Fibroblast of lung (primary cell): ENCODE measurements at places on chromosomes 16 and 17.

DNA sequence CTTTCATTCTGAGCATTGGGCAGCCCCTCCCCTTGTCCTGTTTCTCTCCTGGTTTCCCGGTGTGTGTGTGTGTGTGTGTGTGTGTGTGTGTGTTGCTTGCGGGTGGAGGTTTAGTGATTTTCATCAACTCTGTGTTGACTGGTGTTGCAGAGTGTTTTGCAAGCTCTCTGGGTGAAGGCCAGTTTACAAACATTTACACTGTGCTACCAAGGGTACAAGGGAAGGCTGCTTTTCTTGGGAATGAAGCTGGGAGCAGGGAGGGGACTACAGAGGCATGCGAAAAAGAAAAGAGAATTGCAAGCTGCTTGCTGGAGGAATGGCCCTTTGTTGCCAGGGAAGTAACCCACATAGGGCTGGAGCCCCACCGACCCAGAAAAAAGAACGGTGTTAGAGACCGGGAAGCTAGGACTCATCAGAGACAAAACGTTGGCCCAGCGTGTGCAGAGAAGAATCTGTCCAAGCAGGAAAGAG, 29.6 kb downstream of the HS3ST3B1 start:
- H3K27ac ChIP-seq = peak overlapping the region; percentile 32
- H3K4me3 ChIP-seq = no peak overlapping the region
- H3K36me3 ChIP-seq = no peaks in the 10 kb centered on the region
- H3K27me3 ChIP-seq = no peaks in the 10 kb centered on the region

DNA sequence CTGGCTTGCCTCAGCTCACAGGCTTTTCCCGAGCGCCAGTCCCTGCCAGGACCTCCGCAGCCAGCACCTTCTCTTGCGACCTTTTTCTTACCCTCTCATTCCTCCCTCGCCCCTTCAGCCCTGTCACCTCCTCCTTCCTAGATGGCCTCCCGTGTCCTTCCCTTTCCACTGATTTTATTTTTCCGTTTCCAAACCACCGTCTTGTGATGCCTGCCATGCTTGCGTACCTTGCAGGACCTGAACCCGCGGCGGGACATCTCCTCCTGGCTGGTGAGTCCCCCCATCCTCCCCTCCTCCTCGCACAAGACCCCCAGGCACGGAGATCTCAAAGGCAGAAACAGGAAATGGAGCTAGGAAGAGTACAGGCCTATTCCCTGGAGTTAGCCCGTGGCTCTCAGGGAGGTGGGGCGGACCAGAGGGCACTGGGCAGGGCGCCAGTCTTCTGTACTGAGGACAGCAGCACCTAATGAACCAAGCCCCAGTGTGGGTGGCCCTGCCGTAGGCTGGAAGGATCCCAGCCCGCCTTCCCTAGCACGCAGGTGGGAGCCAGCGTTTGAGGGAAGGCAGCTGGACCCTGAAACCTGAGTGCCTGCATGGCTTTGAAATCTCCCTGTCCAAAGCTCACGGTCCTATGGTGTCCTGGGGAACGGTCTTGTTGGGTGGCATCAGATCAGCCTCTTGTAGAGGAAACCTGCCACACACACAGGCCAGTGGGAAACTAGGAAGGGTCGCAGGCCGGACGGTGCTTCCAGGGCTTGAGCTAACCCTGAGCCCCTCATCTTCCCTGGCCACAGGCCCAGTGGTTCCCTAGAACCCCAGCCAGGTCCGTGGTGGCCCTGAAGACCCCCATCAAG, 612 bp downstream of the CISD3 start:
- H3K36me3 ChIP-seq = peaks cover 18% of the 10 kb centered on the region
- peak overlapping the region; percentile 96 for H3K4me3 ChIP-seq
- H3K27ac ChIP-seq = peak overlapping the region; percentile 73

- no peak for DNase-seq
- peaks cover 2% of the 10 kb centered on the region for H3K27me3 ChIP-seq
- no peaks in the 10 kb centered on the region for H3K36me3 ChIP-seq
- H3K27ac ChIP-seq = peak overlapping the region; percentile 68
- peak overlapping the region; percentile 42 for H3K4me3 ChIP-seq
These were observed 14.7 kb upstream of the PLLP start for GRCh38 chr16:57299009-57299718.

GRCh38 chr16:35573407-35573806, 2114.0 kb downstream of the TP53TG3F start:
- no peaks in the 10 kb centered on the region for H3K4me1 ChIP-seq
- H3K27ac ChIP-seq = no peak overlapping the region
- no peak overlapping the region for H3K4me3 ChIP-seq
- H3K27me3 ChIP-seq = no peaks in the 10 kb centered on the region

DNA sequence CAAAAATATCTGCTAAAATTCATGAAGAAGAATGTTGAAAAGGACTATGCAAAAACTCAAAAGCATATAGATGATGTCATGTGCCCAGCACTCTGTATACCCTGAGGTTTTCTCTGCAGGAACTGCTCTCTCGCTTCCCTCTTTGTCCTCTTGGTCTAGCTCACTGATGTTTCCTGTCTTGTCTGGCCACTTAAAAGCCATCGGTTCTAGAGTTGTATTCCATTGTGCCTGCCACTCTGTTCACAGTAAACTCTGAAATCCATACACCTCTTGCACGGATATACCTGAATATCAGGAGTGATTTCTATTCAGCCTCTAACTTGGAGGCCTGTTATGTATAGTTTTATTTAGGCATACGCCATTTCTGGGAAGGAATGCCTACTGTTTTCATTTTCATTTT, 101.0 kb upstream of the CNTNAP4 start:
- no peak overlapping the region for H3K4me3 ChIP-seq
- H3K27me3 ChIP-seq = no peaks in the 10 kb centered on the region
- no peak overlapping the region for H3K27ac ChIP-seq
- H3K4me1 ChIP-seq = no peaks in the 10 kb centered on the region
- DNase-seq = no peak
- no peaks in the 10 kb centered on the region for H3K36me3 ChIP-seq

GRCh38 chr16:56613706-56614105, 5.3 kb downstream of the MT2A start:
- H3K36me3 ChIP-seq = no peaks in the 10 kb centered on the region
- no peak overlapping the region for H3K27ac ChIP-seq
- H3K4me1 ChIP-seq = peaks cover 36% of the 10 kb centered on the region
- no peak for DNase-seq
- H3K4me3 ChIP-seq = no peak overlapping the region

DNA sequence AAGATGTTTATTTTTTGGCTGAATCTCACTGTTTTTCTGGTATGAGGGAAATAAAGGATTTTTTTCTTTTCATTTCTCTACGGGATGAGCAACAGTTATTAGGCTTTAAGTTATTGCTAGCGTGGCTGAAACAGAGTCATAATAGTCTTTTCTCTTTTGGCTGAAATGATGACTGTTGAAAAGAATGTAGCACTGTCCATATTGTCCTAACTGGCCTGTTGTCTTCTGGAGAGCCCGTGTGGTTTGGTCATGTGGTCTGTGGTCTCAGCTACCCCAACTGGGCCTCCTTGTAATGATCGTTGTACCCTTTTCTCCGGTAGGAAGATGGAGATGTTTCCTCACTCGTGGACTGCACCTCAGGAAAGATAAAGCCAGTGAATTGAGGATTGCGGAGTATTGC, 36.6 kb downstream of the EPN2 start:
- peaks cover 4% of the 10 kb centered on the region for H3K4me1 ChIP-seq
- no peak for DNase-seq
- no peaks in the 10 kb centered on the region for H3K27me3 ChIP-seq
- no peak overlapping the region for H3K4me3 ChIP-seq
- no peak overlapping the region for H3K27ac ChIP-seq

DNA sequence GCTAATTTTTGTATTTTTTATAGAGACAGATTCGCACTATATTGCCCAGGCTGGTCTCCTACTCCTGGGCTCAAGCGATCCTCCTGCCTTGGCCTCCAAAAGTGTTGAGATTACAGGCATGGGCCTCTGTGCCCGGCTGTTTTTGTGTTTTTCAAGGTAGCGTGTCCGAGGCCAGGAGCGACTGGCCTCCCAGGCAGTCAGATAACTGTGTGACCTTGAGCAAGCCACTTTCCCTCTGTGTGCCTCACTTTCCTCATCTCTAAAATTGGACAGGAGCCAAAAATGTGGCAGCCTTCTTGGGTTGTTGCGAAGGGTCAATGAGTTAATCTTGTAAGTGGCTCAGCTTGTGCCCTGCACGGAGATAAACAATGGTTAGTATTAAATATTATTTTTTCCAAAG, 2.4 kb downstream of the ABCC1 start:
- H3K27me3 ChIP-seq = no peaks in the 10 kb centered on the region
- H3K36me3 ChIP-seq = peaks cover 4% of the 10 kb centered on the region
- H3K4me1 ChIP-seq = peaks cover 16% of the 10 kb centered on the region
- H3K4me3 ChIP-seq = peak overlapping the region; percentile 72
- DNase-seq = no peak
- no peak overlapping the region for H3K27ac ChIP-seq

DNA sequence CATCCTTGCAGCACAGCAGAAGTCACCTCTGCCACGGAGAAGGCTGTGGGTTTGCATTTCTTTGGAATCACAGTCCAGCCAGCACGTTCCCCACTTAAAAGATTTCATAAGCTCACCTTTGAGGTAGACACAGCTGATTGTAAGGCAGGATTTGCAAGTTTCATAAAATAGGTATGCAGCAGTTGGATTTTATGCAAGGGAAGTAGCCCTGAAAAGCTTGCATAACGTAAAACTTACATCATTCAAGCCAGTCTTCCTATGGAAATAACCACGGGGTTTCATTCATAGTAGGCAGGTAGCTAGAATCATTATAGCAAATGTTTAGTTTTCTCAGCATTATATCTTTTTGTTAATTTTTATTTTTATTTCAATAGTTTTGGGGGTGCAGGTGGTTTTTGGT, 49.8 kb upstream of the ARHGAP44 start:
- H3K27me3 ChIP-seq = no peaks in the 10 kb centered on the region
- H3K4me3 ChIP-seq = no peak overlapping the region
- H3K4me1 ChIP-seq = peaks cover 4% of the 10 kb centered on the region

DNA sequence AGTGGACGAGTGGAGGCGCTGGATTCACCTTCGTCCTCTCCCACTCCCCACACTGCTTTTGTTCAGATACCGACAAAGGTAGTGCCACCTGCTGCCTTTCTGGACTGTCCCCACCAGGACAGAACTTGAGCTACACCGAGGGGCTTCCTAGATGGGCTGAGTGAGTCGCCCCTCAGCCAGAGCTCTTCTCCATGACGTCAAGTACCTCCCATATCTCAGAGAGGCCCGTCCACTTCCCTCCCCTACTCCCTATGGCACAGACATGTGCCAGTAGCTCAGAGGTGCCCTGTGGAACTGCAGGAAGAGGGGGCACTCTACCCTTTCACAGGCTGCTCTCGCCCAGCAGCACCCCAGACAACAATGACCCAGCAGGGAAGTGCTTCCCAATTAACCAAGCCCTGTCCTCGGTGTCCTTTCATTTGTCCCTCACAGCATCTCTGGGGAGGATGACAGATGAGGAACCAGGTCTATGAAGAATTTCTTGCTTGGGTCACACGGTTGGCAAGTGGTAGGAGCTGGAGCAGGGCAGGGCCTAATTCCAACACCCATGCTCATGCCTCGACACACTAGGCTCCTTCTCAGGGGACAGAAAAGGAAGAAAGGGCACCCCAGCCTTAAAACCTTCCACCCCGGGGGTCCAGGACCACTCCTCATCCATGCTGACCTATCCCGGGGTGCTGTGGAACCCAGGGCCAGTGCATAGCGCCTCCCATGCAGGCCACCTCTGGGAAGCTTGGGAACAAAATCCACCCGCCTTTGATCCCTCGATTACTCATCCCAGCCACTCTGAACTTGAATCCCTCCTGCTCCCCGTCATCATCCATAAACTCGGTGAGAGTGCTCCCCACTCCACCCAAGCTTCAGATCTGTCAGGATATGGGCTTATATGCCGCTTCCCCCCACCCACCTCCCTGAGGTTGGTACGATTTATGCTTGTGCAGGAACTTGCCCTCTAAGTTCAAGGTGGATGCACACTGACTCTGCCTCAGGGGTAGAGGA, 51.7 kb downstream of the WNT3 start:
- H3K27me3 ChIP-seq = no peaks in the 10 kb centered on the region
- peaks cover 1% of the 10 kb centered on the region for H3K36me3 ChIP-seq
- no peak overlapping the region for H3K4me3 ChIP-seq
- H3K4me1 ChIP-seq = peaks cover 12% of the 10 kb centered on the region
- DNase-seq = no peak

- peaks cover 5% of the 10 kb centered on the region for H3K36me3 ChIP-seq
- H3K4me3 ChIP-seq = no peak overlapping the region
- DNase-seq = no peak
- H3K4me1 ChIP-seq = peaks cover 14% of the 10 kb centered on the region
- no peak overlapping the region for H3K27ac ChIP-seq
- no peaks in the 10 kb centered on the region for H3K27me3 ChIP-seq
These were observed 3.4 kb downstream of the B9D1 start for GRCh38 chr17:19359151-19359550.

GRCh38 chr16:4098501-4098900, 17.7 kb downstream of the ADCY9 start:
- H3K4me1 ChIP-seq = peaks cover 5% of the 10 kb centered on the region
- no peak overlapping the region for H3K27ac ChIP-seq
- DNase-seq = no peak
- H3K4me3 ChIP-seq = no peak overlapping the region
- no peaks in the 10 kb centered on the region for H3K36me3 ChIP-seq

- no peak overlapping the region for H3K4me3 ChIP-seq
- peaks cover 9% of the 10 kb centered on the region for H3K4me1 ChIP-seq
- H3K36me3 ChIP-seq = peaks cover 2% of the 10 kb centered on the region
- no peak for DNase-seq
These were observed 2.2 kb upstream of the ARL4D start for GRCh38 chr17:43396491-43397060.

GRCh38 chr16:24748242-24748641, 18.8 kb downstream of the TNRC6A start:
- DNase-seq = peak; percentile 96
- peaks cover 21% of the 10 kb centered on the region for H3K4me1 ChIP-seq
- H3K36me3 ChIP-seq = no peaks in the 10 kb centered on the region
- no peak overlapping the region for H3K4me3 ChIP-seq
- peak overlapping the region; percentile 50 for H3K27ac ChIP-seq
- no peaks in the 10 kb centered on the region for H3K27me3 ChIP-seq

- H3K27ac ChIP-seq = no peak overlapping the region
- peaks cover 6% of the 10 kb centered on the region for H3K27me3 ChIP-seq
- DNase-seq = no peak
- H3K4me1 ChIP-seq = no peaks in the 10 kb centered on the region
- no peaks in the 10 kb centered on the region for H3K36me3 ChIP-seq
These were observed 10.7 kb upstream of the CBX4 start for GRCh38 chr17:79849953-79850352.

GRCh38 chr17:19278729-19279128, 41.6 kb downstream of the EPN2 start:
- H3K27ac ChIP-seq = no peak overlapping the region
- H3K36me3 ChIP-seq = peaks cover 4% of the 10 kb centered on the region
- H3K4me3 ChIP-seq = no peak overlapping the region
- peaks cover 3% of the 10 kb centered on the region for H3K4me1 ChIP-seq
